B cell (primary cell): ENCODE measurements at places on chromosomes 16 and 17. TPM values are rescaled to one million over a fixed set of nuclear protein-coding genes. Genes with fewer than 3 reads are reported as not detected.

GRCh38 chr17:31136319-31136718, 41.5 kb downstream of the NF1 start:
- no peak for DNase-seq

DNA sequence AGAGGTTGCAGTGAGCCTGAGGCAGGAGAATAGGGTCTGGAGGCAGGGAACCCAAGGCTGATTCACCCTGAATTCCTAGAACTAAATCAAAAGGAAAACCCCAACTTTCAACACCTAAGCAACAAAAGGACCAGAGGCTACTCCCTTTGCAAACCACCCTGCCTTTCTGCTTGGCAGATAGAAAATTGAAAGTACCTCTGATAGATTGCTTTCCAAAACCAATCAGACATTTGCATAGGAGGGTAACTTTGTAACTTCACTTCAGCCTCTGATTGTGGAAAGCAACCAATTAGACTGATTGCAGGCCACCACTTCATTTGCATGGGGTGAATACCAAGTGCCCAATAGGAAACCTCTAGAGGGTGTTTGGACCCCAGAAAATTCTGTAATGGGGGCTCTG, 10.9 kb upstream of the TMEM98 start:
- DNase-seq, result no peak

DNA sequence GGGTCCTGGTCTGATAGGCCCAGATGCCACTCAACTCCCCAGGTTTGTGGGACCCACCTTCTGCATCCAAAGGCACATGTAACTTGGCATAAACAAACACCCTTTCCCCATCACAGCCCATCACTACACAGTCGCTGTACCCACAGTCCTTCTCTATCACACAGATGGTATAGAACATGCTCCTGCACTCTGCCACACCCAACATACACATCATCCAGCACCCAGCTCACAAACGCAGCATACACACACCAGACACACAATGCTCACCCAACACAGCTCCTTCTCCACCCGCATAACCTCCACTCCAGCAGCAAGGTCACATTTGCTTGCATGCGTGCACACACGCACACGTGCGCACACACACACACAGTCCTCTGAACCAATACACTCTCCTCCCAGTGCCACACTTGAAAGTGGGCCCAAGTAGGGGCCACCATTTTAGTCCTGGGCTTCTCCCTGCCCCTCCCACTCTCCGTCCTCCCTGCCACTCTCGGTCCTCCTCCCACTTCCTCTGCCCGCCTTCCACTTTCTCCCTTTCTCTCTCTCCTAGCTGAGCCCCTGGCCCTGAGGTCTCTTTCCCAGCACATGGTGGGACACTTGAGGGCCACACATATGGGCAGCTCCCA, 8.5 kb upstream of the TMEM92 start:
- no peak for DNase-seq

GRCh38 chr16:82855471-82855870, 228.7 kb downstream of the CDH13 start:
- DNase-seq, result no peak

The ATP1B2 gene
- 0.12 TPM in 1 of 2 replicates, not detected in the other for polyA plus RNA-seq

The PLXDC1 gene
- polyA plus RNA-seq, result 0.69 and 3.1 TPM in 2 replicates

DNA sequence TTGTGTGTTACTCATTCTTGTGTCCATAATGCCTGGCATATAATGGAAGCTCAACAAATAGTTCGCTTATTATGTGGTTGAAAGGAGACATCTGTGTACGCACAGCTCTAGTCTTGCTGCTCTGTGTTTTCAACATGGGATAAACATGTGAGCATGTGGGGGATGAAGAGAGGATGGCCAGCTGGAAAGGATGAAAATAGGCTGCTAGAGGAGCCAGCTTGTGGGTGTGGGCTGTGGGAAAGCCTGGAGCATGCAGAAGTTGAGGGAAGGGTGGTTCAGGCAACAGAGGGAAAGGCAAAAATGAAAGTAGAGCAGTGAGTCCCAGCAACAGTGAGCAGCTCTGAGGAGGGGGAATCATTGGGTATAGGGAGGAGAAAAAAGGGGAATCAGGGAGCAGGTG, 324.6 kb upstream of the CDH11 start:
- DNase-seq, result no peak

- DNase-seq, result no peak
Observed at GRCh38 chr17:47803751-47804150, 17.8 kb downstream of the OSBPL7 start.

The TNRC6C gene
- 3.9 and 4.8 TPM in 2 replicates for polyA plus RNA-seq
